ENCODE measurements at places on chromosomes 6 and 20.

GRCh38 chr6:29858006-29858405, 30.4 kb downstream of the HLA-G start:
- DNase-seq = no peak

DNA sequence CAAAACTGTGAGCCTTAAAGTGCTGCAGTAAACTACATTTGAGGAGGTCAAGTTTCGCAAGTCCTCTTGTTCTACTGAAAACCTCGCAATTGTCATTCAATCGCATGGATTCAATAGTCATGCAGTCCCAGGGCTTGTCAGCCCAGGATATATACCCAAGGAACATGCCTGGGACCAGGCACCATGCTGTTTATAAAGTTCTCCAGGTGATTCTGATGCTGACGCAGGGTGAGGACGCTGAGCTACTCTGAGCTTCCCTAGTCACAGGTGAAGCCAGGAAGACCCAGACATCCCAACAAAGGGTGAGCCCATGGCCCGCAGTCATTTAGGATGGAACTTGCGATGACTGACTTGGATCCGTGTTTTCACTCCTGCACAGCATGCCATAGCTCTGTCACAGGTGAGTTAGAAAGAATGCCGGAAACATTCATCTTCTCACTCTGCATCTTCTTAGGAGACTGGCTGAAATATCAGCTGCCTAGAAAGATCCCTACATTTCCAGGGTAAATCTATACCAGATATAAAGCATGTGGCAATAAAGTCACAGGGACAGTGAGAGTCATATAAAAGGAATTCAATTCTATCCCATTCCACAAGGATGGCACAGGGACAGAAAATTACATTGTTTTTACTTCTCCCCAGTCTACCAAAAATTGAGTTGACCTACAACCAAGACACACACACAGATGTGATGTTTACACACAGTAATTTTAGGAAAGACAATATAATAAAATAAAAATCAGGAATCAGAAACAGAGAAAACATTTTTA, 27.0 kb upstream of the SSTR4 start:
- no peak for DNase-seq

DNA sequence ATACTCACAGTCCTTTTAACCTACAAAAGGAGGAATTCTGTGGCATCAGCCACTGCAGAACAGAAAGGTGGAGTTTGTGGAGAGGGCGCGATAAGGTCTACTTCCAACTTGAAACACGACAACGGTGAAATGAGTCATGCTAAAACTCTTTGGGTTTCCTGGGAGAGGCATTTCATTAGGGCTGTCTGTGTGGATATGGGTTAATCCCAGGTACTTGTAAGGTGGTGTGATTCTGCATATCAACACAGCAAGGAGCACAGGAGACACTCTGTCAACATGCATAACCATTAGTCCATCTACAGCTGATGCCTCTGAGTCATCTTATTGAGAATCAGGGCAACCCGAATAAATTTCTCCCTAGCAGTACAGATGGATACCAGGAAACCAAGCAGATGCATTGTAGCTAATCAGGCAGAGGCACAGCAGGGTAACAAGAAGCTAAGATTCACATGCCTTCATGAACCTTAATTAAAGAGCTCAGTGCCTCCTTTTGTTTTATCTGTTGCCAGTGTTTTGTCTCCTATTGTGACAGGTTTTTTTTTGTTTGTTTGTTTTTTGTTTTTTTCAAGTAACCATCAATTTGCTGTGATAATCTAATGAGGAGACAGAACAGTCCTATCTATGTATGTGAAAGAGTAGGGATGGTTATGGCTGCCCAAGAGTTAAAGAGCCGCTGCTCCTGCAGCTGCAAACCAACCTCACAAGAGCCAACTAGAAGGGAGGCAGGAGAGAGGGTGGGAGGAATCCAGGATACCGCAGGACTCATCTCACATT, 315.8 kb upstream of the SOX4 start:
- DNase-seq = no peak

DNA sequence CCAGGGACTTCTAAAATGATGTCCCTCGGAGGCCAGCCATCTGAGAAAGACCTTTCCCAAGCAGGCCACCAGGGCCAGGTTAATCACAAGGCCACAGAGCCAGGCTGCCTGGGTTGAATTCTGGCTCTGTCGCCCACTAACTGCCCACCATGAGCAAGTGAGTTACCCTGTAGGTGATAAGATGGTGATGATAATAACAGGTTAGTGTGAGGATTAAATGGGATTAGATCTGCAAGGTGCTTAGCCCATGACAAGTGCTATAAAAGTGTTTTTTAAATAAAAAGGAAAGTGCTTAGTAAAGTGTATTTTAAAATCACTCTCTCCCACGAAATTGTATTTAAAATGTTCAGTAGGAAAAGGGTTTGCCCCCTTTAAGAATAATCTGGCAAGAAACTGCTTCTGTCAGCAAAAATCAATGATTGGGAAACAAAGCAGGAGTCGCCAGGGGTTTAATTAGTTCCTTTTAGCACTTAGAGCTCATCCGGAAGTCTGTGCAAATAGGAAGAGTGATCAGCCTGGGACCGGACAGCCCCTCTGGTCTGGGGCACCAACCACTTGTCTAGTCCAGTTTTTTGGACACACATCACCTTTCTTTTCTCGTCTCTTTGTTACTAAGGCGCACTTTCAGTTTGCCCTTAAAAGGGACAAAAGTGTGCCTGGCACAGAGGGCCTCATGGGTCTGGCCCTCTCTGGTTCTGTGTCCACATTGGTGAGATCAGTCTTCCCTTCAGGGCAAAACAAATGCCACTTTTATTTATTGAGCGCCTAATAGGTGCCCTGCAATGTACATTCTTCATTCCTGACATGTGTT, 150.4 kb downstream of the GRM4 start:
- DNase-seq = no peak

GRCh38 chr6:158815907-158816306, 3.3 kb downstream of the EZR start:
- no peak for DNase-seq

DNA sequence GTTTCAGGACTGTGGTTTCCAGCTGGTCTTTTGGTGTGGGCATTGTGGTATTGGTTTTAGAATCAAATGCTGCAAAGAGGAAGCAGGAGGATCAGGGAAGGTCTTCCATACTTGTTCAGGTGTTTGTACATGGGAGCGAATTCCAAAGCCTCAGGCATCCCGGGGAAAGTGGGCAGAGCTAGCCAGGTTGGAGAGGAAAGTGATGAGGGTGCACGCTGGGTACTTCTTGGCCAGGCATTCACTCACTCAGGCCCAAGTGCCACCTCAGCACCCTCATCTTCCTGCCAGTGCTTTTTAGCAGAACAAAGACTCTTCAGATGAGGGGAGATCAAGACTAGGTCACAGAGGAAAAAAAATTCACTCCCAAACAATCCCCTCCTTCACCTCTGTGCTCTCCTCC, 241.1 kb upstream of the TBX18 start:
- DNase-seq = no peak

GRCh38 chr6:53831081-53831869, 36.5 kb downstream of the LRRC1 start:
- DNase-seq = no peak

DNA sequence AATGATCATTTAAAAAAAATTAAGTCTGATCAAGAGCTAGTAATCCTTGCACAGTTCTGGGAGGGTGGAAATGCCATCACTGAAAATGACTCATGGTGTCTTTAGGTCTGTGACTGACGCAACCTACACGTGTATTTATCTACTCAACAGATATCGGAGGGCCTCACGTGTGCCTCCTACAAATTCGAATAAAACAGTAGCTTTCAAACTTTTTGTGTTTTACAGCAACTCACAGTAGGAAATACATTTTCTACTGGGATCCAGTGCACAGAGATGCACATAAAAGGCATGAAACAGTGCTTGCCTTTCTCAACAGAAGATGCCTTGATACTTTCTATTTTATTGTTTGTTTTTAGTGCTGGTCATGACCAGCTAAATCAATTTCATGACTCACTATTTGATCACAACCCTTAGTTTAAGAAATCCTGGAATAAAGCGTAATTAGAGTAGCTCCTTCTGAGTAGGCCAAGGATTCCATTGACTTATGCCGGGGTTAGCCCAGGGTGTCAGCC, 210.0 kb upstream of the SNX9 start:
- no peak for DNase-seq

DNA sequence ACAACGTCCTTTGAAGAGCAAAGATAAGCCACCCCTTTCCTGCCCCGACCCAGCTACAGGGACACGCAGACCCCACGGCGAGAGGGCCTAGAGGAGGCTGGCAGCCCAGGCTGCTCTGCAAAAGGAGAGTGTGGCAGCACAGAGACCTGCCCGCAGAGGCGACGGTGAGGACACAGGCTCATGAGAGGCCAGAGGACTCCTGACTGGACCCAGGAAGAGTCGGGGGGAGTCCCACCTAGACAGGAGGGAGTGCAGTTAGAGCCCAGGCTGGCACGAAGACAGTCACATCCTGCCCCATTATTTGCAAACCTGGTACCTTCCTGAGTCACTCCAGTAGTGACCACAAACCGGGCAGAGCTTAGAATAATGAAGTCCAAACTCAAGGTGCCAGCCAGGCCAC, 227.7 kb upstream of the CDH4 start:
- DNase-seq = no peak

DNA sequence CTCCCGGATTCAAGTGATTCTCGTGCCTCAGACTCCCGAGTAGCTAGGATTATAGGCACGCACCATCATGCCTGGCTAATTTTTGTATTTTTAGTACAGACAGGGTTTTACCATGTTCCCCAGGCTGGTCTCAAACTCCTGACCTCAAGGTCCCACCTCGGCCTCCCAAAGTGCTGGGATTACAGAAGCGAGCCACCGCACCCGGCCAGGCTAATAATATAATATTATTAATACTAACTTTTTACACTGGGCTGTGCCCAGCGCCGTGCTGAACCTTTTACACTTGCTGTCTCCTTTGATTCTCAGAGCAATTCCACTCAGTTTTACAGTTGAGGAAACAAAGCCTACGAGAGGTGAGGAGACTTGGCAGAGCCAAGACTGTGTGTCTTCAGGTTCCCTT, 2.3 kb upstream of the TGM3 start:
- no peak for DNase-seq

GRCh38 chr6:42702200-42702599, 20.2 kb downstream of the PRPH2 start:
- no peak for DNase-seq

GRCh38 chr6:144675231-144675861, 390.2 kb downstream of the UTRN start:
- DNase-seq = no peak

DNA sequence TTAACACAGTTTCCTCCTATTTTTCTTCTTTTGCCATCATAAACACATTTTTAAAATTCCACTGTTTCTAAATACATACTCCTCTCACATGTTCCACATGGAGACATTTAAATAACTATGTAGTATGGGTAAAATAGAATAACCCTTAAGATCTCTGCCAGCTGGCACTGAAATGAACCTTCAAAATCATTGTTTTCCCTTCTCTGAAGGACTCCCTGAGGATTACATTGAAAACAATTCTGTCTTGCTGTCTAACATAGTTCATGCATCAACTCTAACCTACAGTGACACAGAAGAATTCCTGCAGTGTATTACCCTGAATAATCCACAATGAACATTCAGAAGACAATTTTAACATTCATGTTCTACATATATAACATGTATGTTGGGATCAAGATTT, 1361.8 kb upstream of the CITED2 start:
- no peak for DNase-seq

DNA sequence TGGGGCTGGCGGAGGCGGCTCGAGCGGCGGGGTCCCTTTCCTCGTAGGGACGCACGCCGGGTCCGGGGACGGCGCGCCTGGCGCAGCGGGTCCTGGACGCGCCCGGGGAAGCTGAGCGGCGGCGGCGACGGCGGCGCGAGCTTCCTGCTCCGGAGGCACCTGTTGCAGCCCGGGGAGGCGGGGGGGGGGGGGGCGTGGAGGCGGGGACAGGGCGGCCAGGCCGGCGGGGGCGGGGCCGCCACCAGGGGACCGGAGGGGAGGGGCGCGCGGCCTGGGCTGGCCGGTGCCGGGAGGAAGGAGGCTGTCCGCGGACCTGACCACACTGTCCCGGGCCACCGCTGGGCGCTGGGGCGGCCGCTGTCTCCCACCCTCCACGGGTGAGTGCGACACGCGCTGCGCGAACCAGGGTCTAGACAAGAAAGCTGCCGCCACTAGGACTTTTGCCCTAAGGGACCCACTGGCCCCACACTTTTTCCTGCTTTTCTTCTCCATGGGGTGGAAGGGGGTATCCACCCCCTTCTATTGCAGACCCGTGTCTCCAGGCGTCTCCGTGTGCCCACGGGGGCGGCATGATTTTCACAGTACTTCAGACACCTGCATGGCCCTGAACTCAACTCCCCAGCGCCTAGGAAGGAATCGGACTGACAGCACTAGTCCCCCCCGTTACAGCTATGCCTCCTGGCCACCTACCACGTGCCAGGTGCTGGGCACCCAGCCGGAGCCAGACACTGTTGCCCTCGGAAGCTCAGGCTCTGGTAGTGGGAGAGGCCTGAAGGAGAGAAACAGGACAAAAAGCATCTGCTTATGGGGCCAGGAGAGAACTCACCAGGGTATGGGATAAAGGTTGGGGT, at the start of gene NFATC2:
Gene NFATC2, minus strand, starts transcription at position 149 of the 851 bp plus-strand sequence. CDS start 220 bp downstream, outside the sequence.
- DNase-seq = no peak

GRCh38 chr6:83476971-83477370, 35.4 kb upstream of the PRSS35 start:
- no peak for DNase-seq

- no peak for DNase-seq
These were observed 7.7 kb downstream of the CCN6 start for GRCh38 chr6:112061605-112062004.

GRCh38 chr20:33311996-33312395, 29.0 kb downstream of the BPIFB1 start:
- DNase-seq = no peak

GRCh38 chr20:45852326-45852725, 4.9 kb downstream of the ACOT8 start:
- no peak for DNase-seq

- no peak for DNase-seq
These were observed 250.4 kb upstream of the KCNQ5 start for GRCh38 chr6:72371473-72371872.

DNA sequence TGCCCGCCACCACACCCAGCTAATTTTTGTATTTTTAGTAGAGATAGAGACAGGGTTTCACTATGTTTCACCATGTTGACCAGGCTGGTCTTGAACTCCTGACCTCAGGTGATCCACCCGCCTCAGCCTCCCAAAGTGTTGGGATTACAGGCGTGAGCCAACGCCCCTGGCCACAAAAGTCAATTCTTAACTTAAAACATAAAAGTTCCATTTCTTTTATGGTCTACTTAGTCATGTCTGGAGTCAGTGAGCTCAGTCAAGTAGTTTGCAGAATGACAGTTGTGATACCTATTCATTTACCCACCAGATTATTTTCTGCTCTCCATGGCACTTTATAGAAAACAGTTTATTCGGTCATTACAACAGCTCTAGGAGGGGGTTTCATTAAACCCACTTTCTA, 103.1 kb upstream of the ESR1 start:
- DNase-seq = no peak
